Stimulated activated CD4-positive, alpha-beta T cell treated with anti-CD3 and anti-CD28 coated beads, Interleukin-4, amount 100 ng/mL, for 48 hours (primary cell): ENCODE measurements at places on chromosomes 11 and 22.

DNA sequence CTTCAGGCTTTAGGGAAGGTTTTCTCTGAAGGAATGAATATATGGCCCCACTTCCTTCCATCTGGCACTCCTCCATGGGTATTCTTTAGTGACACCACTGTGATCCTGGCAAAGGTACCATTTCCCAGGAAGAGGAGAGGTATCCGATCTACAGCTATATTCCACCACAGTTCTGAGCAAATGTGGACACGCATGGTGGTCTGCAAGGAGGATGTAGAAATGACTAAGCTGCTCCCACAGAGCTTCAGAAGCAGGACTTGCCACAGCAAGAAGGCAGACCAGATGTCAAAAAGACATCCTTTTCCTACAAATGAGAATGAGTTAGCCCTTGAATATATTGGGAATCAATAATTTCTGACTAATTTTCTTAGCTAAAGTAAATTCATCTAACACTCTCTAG lies 45.5 kb downstream of the ARFGAP2 start:
- no peak for DNase-seq

- no peak for DNase-seq
These were observed 95.0 kb downstream of the PDE2A start for GRCh38 chr11:72578991-72579815.

GRCh38 chr22:46131151-46131587 lies 19.2 kb upstream of the PPARA start:
- no peak for DNase-seq

DNA sequence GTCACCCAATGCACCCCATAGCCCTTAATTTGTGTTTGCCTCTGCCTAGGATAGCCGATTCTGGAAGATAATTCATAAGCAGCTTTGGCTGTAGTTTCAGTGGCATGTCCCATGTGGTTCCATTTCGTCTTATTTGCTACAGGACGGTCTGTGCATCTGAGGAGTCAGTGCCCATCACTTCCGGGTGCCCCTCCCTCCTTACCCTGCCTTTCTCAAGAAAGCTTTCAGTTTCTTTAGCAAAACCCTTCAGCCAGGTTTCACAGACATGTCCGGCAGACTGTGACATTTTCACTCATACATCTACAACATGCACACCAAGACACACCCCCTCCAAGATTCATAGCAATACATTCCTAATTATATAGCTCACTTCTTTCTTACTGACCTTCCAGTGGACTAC lies 14.3 kb downstream of the TP53AIP1 start:
- no peak for DNase-seq

- no peak for DNase-seq
These were observed 12.7 kb upstream of the UVRAG start for GRCh38 chr11:75802021-75802912.
